ENCODE measurements at places on chromosomes 2 and 18.
A peak's percentile ranks its signal among the peaks of the same experiment; 100 is the strongest.

- DNase-seq: no peak
Measured at GRCh38 chr2:178700922-178701342, 106.3 kb downstream of the TTN start.

DNA sequence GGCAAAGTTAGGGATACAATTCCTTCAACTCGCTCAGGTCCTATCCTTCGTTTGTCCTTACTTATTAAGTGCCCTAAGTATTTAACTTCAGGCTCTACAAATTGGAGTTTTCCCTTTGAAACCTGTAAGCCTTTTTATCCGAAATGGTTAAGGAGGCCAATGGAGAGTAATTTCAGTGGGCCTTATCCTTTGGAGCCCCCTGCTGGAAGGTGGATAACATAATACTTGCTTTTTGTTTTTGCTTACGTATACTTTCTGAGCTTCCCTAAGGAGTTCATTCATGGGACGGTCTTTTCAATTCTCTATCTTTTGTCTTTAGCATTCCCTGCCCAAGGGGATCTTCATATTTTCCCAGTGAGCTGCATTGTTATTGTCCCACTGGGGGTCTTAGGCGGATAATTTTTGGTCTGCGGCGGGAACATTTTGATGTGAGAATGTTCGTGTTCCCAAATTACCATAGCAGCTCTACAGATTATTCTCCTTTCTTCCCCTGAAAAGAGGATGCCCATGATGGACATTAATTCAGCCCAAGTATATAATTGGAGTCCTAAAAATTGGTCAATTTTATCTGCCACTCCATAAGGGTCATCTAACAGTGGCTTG, 34.4 kb upstream of the TRAPPC8 start:
- DNase-seq: peak; percentile 7

- no peak for DNase-seq
Measured at GRCh38 chr2:97997784-97998392, 2.1 kb upstream of the TMEM131 start.

GRCh38 chr2:163665051-163665450, 70.8 kb downstream of the FIGN start:
- no peak for DNase-seq

- no peak for DNase-seq
Measured at GRCh38 chr2:67579806-67580205, 182.7 kb downstream of the ETAA1 start.

GRCh38 chr18:63681449-63682340, 20.0 kb upstream of the SERPINB3 start:
- DNase-seq: no peak

Data from stimulated activated CD4-positive, alpha-beta T cell treated with anti-CD3 and anti-CD28 coated beads, Interleukin-1b, Interleukin-23, amount 100 ng/mL, for 1 hour (primary cell).